Small intestine (tissue), 16 donors: ENCODE measurements at places on chromosomes 4 and X.
A peak's percentile ranks its signal among the peaks of the same experiment; 100 is the strongest.

GRCh38 chr4:38106886-38107514 is 146.8 kb downstream of the PTTG2 start:
- DNase-seq: no peak

- no peak for DNase-seq
Measured at GRCh38 chr4:85748654-85749053, 273.7 kb downstream of the ARHGAP24 start.

GRCh38 chrX:67613366-67613765 is 69.5 kb downstream of the AR start:
- DNase-seq: no peak

GRCh38 chrX:138487866-138488265 is 223.7 kb downstream of the FGF13 start:
- no peak for DNase-seq

DNA sequence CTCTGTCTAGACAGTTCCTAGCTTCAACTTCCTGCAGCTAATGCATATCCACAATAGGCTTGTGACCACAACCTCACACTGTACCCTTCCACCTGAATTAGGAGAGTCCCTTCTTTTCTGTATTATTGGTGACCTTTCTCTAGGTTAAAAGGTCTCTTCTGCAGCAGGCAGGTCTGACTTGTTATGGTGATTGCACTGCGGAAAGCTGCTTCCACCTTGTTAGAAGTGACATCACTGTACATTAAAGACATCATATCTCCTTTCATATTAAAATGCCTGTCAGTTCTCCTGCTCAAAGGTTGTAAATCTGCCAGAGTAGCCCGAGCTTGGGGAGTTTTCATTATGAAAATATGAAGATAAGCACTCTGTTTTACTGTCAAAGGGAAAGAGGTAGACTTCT is 21.5 kb upstream of the LSM6 start:
- no peak for DNase-seq

GRCh38 chr4:2823671-2824328 is 19.8 kb upstream of the ADD1 start:
- DNase-seq: peak; percentile 35

DNA sequence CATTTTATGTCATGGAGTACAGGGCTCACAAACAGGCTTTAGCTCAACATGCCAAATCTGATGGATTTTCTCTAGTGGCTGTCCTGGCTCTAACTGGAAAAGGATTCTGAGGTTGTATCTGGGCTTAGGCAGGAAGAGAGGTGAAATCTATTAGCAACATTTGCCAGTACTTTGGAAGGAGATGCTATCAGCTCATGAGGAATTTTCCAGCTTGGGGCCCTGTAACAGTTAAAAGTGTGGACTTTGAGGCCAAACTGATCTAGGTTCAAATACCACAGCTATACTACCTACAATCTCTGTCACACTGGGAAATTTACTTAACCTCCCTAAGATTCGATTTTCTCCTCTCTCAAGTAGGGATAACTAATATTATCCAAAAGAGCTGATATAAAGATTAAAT is 119.0 kb upstream of the HCCS start:
- peak; percentile 59 for DNase-seq

- no peak for DNase-seq
Measured at GRCh38 chr4:12296366-12296765, 867.7 kb upstream of the HS3ST1 start.

DNA sequence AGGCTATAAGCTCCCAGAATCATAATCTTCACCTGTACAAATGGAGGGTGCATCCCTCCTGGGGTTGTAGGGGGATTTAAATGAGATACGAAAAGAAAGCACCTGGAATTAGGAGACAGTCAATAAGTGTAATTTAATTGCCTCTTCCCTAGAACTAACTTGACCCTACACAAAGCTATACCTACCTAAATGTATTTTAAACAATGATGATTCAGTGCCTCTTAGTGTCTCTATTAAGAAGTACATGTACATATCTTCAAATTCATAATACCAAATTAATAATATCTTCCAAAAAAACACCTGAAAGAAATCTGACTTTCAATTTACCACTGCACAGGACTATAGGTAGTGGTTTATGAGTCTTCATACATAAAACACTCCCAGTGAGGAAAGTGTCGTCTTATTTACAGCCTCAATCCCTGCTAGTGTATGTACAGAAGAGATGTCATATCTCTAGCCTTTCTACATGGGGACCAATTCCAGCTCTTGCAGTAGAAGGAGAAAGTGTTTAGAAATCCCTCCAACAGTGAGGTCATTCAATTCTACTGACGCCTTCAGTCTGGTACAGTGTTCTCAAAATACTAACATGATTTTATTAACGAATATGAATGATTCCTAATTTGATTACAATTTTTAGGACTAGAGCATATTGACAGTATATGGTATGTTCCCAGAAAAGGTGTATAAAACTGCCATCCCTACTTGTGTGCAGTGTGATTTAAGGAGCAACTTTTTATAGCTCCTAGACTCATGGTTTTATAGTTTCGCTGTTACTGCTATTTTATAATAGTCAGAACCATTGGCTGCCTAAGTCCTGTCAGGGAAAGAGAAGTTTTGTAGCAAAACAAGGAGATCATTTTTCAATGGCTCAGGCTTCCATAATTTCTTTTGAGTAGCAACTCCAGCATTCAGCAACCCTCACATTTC is 282.7 kb downstream of the UNC5C start:
- no peak for DNase-seq

DNA sequence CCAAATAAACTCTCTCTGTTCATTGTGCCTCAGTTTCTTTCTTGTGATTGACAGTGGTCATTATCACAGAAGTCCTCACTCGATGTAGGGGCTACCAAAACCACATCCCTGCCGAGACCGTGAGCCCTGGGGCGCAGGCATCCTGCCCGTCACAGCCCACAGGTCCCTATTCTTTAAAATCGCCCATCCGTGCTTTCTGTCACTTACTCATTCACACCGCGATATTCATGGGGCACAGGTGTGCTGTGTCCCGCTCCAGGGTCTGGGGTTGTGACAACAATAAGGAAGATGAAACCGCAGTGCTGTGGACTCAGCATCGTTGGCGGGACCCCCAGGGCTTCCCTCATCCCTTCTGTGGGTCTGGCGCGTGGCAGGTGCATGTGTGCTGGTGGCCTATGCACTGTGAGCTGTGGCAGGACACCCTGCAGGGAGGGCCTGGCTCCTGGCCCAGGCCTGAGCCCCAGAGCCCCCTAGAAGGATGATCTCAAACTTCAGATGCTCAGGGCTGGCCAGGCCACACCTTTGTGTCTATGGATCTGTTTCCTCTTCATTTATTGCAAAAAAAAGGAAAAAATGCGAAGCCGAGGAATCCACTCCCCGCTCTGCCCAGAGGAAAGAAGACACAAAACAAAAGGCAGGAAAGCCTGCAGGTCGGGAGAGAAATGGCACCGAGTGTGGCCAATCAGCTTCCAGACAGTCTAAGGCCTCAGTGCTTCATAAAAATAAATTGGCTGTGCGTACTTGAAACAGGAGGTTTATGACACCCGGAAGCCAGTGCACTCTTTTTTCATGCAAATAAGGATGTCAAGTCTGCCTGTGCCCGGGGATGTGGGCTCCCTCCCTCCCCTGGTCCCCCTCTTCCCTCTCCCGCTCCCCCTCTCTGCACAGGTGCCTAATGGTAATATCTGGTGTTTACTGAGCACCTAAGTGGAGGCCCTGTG is 109.5 kb upstream of the ADRA2C start:
- no peak for DNase-seq

GRCh38 chr4:38743866-38744265 is 38.9 kb downstream of the TLR10 start:
- DNase-seq: no peak

- no peak for DNase-seq
Measured at GRCh38 chrX:107721318-107721717, 54.3 kb downstream of the TSC22D3 start.

DNA sequence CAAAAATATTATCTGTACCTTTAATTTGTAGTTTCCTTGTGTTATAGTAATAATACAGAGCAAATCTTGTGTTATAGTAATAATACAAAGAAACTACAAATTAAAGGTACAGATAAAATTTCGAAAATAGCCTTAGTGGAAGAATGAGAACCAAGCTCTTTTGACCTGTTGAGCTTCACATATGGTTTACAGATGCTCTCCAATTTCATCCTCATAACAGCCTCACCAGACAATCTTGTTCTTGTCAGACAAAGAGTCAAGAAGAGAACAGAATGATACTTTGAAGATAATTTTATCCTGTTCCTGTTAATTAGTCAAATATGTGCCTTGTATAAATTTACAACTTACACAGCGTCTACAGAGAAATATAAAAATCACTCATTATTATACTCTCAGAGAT is 12.8 kb downstream of the ATXN3L start:
- DNase-seq: no peak

DNA sequence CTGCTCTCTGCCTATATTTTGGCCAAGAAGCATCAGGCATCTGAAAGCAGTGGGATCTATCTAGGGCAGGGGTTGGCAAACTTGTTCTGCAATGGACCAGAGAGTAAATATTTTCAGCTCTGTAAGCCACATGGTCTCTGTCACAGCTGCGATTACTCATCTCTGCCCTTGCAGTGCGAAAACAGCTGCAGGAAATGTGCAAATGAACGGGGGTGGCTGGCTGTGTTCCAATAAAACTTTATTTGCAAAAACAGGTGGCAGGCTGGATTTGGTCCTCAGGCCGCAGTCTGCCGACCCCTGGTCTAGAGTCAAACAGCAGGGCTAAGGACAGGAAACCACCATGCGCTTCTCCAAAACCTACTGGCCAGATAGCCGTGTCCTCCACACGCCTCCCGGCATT is 48.6 kb downstream of the ACOX3 start:
- DNase-seq: no peak

DNA sequence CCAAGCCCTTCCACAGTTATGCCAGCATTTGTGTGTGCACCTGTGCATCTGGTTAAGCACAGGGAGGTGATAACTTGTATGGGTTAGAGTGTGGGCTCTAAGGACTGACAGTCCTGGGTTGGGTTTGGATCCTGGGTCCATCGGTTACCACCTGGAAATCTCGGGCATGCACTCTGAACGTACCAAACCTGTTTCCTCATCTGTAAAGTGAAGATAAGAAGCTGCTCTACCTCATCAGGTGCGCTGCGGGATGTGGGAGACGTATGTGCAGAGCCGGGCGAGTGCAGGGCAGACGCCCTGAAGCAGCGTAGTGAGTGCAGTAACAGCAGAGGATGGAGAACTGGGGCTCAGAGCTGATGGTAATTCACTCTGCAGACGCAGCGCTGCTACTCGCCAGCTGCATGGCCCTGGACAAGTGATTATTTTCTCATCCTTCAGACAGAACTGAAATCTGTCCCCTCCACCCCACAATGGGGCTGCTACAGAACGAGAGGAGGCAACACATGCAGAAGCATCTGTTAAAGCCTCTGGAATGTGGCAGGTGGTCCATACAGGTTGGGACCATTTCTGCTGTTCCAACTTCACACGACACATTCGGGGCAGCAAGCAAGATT is 64.4 kb downstream of the HADH start:
- peak; percentile 65 for DNase-seq

DNA sequence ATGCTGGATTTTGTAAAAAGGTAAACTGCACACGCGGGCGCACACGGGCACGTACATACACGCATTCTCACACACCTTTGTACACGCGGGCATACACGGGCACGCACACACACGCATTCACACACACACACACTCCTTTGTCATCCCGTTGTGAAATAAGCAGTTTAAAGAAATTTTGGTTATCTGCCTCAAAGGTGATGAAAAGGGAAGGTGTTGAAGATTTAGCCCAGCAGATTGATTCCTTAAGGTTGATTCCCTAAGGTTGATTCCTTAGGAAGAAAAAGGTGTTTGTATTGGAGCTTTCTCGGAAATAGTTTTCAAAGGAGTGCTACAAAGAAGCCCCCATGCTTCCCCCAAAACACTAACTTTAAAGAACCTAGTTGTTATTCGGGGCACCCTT is 693 bp downstream of the ATP10D start:
- DNase-seq: no peak

DNA sequence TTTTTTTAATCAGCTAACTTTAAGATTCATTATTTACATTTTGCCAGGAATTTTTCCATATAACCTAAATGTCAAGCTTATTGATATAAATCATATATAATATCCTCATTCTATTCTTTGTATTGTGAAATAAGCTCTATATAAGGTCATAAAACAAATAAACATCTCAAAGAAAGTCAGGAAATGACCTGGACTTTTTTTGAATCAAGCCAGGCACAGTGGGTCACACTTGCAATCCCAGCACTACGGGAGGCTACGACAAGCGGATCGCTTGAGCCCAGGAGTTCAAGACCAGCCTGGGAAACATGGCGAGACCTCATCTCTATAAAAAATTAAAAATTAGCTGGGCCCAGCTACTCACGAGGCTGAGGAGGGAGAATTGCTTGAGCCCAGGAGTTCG is 88.9 kb downstream of the RBM47 start:
- DNase-seq: no peak

DNA sequence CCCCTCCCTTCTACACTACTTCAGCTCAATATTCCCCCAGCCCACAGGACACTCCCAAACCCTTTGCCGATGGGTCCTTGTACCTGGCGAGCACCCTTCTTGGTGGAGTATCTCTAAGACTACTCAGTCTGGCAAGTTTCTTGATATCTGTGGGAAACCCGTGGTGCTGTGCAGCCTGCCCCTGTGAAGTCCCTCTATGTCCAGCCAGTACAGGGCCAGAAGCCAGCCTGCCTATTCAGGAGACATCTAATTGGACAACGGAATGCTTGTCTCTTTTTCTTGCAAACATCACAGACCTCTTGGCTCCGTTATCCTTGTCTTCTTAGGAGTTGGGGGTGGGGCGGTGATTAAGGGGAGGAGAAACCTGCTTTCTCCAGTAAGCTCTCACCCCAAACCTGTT is 3.7 kb upstream of the IGFBP7 start:
- no peak for DNase-seq
